ENCODE measurements at places on chromosomes 13 and 19. TPM values are rescaled to one million over a fixed set of nuclear protein-coding genes. Genes with fewer than 3 reads are reported as not detected.

The GNG7 gene
- total RNA-seq: 15.6 TPM

DNA sequence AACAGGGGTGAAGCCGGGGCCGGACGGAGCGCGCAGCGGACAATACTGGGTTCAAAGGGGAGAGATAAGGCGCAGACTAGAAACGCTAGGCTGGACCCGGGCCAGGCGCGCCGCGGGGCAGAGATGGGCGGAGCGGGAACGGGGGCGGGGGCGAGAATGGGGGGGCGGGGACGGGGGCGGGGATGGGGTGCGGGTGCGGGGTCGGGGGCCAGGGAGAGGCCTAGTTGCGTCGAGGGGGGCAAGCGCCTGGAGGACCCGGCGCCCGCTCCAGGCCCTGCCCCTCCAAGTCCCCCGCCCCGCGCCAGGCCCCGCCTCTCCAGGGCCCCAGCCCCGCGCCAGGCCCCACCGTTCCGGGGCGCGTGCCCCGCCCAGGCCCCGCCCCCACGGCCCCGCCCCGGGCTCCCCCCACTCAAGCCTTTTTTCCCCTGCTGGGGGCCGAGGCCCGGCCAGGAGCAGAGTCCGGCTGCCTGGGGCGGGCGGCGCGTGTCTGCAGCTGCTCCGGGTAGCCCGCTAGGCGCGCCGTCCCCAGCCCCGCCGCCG, at the start of gene CERS4:
Gene CERS4, plus strand, starts transcription at position 449 of the 540 bp plus-strand sequence. CDS start 41,707 bp downstream, outside the sequence.
- ATAC-seq: peak; percentile 88
- no peaks in the 10 kb centered on the region for H3K4me1 ChIP-seq
- H3K27ac ChIP-seq: peak within 1 kb of the TSS; percentile 82

- no peak overlapping the region for H3K4me3 ChIP-seq
- H3K27me3 ChIP-seq: no peaks in the 10 kb centered on the region
- peaks cover 83% of the 10 kb centered on the region for H3K4me1 ChIP-seq
- H3K27ac ChIP-seq: peak overlapping the region; percentile 3
- no peaks in the 10 kb centered on the region for H3K36me3 ChIP-seq
These were observed 38.7 kb downstream of the MLLT1 start for GRCh38 chr19:6241056-6241455.

The STXBP2 gene
- 11.8 TPM for total RNA-seq

The PALM gene
- 65.5 TPM for total RNA-seq

- H3K27ac ChIP-seq: peak overlapping the region; percentile 88
- peaks cover 40% of the 10 kb centered on the region for H3K4me1 ChIP-seq
- no peak for ATAC-seq
- H3K27me3 ChIP-seq: no peaks in the 10 kb centered on the region
- no peaks in the 10 kb centered on the region for H3K36me3 ChIP-seq
These were observed 1.5 kb downstream of the N4BP2L1 start for GRCh38 chr13:32426191-32426989.

GRCh38 chr13:91017031-91017668, 330.3 kb upstream of the MIR17HG start:
- no peaks in the 10 kb centered on the region for H3K4me1 ChIP-seq
- H3K27ac ChIP-seq: no peak overlapping the region
- H3K27me3 ChIP-seq: peaks cover 4% of the 10 kb centered on the region
- no peak for ATAC-seq
- no peak overlapping the region for H3K4me3 ChIP-seq

- ATAC-seq: no peak
- no peaks in the 10 kb centered on the region for H3K36me3 ChIP-seq
- no peak overlapping the region for H3K4me3 ChIP-seq
- H3K4me1 ChIP-seq: peaks cover 49% of the 10 kb centered on the region
- no peaks in the 10 kb centered on the region for H3K27me3 ChIP-seq
These were observed 37.6 kb downstream of the POLR1D start for GRCh38 chr13:27659145-27659865.

The NLRP4 gene
- total RNA-seq: not detected

- peak; percentile 25 for ATAC-seq
- no peaks in the 10 kb centered on the region for H3K36me3 ChIP-seq
- H3K4me3 ChIP-seq: no peak overlapping the region
- H3K27ac ChIP-seq: no peak overlapping the region
These were observed 15.1 kb upstream of the EMP3 start for GRCh38 chr19:48310227-48310626.

The FARSA gene
- 32.7 TPM for total RNA-seq

The FAM174C gene
- total RNA-seq: 14.2 TPM

- H3K4me1 ChIP-seq: peaks cover 23% of the 10 kb centered on the region
- H3K27ac ChIP-seq: no peak overlapping the region
- peaks cover 43% of the 10 kb centered on the region for H3K36me3 ChIP-seq
- ATAC-seq: no peak
- H3K27me3 ChIP-seq: no peaks in the 10 kb centered on the region
These were observed 2.8 kb upstream of the HNRNPM start for GRCh38 chr19:8441725-8442544.

GRCh38 chr19:58356766-58357480, 3.6 kb upstream of the A1BG start:
- no peak for ATAC-seq
- H3K27ac ChIP-seq: no peak overlapping the region
- H3K4me3 ChIP-seq: peak overlapping the region; percentile 38

DNA sequence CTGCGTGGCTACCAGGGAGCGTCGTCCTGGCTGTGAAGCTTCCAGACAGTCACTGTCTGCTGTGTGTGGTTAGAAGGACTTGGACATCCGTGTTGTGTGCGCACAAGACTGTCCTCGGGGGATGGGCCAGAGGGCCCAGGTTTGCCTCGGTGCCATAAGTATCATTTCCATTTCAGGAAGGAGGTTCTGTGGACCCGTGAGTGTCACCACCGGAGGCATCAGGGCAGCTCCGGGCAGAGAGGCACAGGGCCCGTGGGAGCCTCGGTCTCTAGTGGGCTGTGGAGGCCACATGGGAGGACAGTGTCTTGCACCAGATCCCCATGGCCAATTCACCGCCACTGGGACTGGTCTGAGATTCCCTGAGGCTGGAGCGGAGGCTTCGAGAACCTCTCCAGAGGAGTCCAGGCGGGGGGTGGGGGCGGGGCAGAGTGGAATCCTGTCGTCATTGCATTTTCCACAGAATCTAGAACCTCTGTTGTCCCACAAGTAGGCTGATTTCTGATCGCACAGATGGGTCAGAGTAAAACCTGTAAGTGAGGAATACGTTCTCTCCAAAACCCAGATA, 6.0 kb downstream of the ZNF57 start:
- no peak for ATAC-seq
- H3K4me1 ChIP-seq: peaks cover 9% of the 10 kb centered on the region
- H3K27me3 ChIP-seq: no peaks in the 10 kb centered on the region
- H3K36me3 ChIP-seq: no peaks in the 10 kb centered on the region
- H3K4me3 ChIP-seq: no peak overlapping the region
- H3K27ac ChIP-seq: no peak overlapping the region

DNA sequence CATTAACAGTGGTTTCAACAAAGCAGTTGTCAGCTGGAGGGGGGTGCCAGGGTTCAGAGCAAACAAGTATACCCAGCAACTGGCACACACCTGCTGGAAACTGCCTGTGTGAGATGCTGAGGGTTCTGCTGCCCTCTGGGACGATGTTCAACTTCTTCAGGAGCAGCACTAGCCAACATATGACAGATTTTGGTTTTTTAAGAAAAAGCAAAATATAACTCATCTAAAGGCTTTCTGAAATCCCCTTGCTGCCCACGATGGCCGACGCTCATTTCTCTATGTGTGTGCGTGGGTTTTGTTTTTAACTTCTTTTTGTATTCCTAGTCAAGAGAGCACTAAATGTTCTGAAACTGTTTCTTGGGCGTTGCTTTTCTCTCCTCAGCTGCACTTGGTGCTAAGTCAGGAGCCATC, 79.9 kb downstream of the MRPL57 start:
- no peak for ATAC-seq
- peaks cover 10% of the 10 kb centered on the region for H3K27me3 ChIP-seq
- H3K4me1 ChIP-seq: no peaks in the 10 kb centered on the region
- no peaks in the 10 kb centered on the region for H3K36me3 ChIP-seq
- H3K27ac ChIP-seq: no peak overlapping the region
- H3K4me3 ChIP-seq: no peak overlapping the region

DNA sequence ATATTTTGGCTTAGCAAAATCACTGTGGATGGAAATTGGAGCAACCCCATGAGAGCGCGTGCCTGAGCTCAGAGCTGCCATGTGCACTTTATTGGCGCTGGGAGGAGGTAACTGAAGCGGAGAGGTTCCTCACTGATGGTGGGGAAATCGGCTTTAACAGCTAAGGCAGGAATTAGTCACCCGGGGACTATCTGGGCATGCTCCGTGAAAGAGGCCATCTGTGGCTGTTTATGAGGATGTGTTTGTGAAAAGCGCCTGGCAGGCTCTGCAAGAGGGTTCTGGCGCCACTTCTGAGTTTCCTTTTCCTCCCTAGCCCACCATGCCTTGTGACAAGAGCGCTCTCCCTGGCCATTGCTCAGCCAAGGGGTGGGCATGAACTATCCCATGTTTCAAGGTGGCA, 815.6 kb downstream of the UQCRFS1 start:
- no peak overlapping the region for H3K27ac ChIP-seq
- H3K4me3 ChIP-seq: no peak overlapping the region
- peaks cover 35% of the 10 kb centered on the region for H3K27me3 ChIP-seq
- no peak for ATAC-seq

The MAMSTR gene
- 0.25 TPM for total RNA-seq

The ZNF134 gene
- total RNA-seq: 26.1 TPM

GRCh38 chr13:110306960-110307766, at the start of the genes COL4A1 and COL4A2:
Gene COL4A1, minus strand, starts transcription at chr13:110307157. Its CDS starts 130 bp downstream, at chr13:110307027.
Gene COL4A2, plus strand, starts transcription at chr13:110307284. Its CDS starts 620 bp downstream, at chr13:110307904.
- ATAC-seq: peak; percentile 87
- peak within 1 kb of the TSS; percentile 99 for H3K27ac ChIP-seq
- H3K27me3 ChIP-seq: no peaks in the 10 kb centered on the region
- peaks cover 66% of the 10 kb centered on the region for H3K4me1 ChIP-seq
- no peaks in the 10 kb centered on the region for H3K36me3 ChIP-seq

The RGL3 gene
- 0.81 TPM for total RNA-seq

- peak overlapping the region; percentile 43 for H3K4me3 ChIP-seq
- no peak for ATAC-seq
- H3K4me1 ChIP-seq: no peaks in the 10 kb centered on the region
- H3K36me3 ChIP-seq: no peaks in the 10 kb centered on the region
- H3K27me3 ChIP-seq: no peaks in the 10 kb centered on the region
- peak overlapping the region; percentile 51 for H3K27ac ChIP-seq
These were observed 64.6 kb upstream of the RAP2A start for GRCh38 chr13:97369261-97369893.

- no peaks in the 10 kb centered on the region for H3K27me3 ChIP-seq
- no peak overlapping the region for H3K4me3 ChIP-seq
- no peak overlapping the region for H3K27ac ChIP-seq
- no peaks in the 10 kb centered on the region for H3K36me3 ChIP-seq
- no peak for ATAC-seq
These were observed 139.6 kb downstream of the RFC3 start for GRCh38 chr13:33957497-33957905.

The CDC37 gene
- 177 TPM for total RNA-seq

The CLC gene
- total RNA-seq: not detected

GRCh38 chr19:11418549-11419506, at the start of gene RGL3:
Gene RGL3, minus strand, starts transcription at chr19:11419314. Its CDS starts 36 bp downstream, at chr19:11419278.
- peak within 1 kb of the TSS; percentile 5 for H3K4me3 ChIP-seq
- H3K36me3 ChIP-seq: no peaks in the 10 kb centered on the region
- peaks cover 31% of the 10 kb centered on the region for H3K4me1 ChIP-seq
- H3K27ac ChIP-seq: no peak within 1 kb of the TSS

The TMPRSS9 gene
- total RNA-seq: not detected

The SULT2B1 gene
- 3.9 TPM for total RNA-seq

The TMEM86B gene
- 1.7 TPM for total RNA-seq

- ATAC-seq: no peak
- no peaks in the 10 kb centered on the region for H3K36me3 ChIP-seq
- H3K4me3 ChIP-seq: no peak overlapping the region
- H3K27me3 ChIP-seq: peaks cover 67% of the 10 kb centered on the region
- H3K4me1 ChIP-seq: no peaks in the 10 kb centered on the region
These were observed 17.4 kb downstream of the KLK2 start for GRCh38 chr19:50890422-50891252.

DNA sequence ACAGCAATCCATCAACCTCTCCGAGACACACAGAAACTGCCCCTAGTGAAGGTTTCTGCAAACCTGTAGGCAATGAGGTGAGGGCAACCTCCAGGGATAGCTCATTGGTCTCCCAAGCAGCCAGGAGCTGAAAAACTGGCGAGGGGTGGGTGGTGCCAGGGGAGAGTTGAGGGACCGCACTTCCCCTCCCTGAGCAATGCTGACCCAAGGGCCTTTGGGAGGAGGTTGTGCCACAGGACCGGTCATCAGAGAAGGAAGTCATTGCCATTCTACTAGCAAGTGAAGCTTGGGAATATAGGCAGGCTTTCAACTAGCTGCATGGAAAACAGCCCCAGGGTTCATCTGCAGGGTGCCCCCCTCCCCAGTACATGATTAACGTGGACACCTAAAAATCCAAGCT, 23.1 kb upstream of the MED4 start:
- no peak overlapping the region for H3K27ac ChIP-seq
- no peaks in the 10 kb centered on the region for H3K36me3 ChIP-seq
- no peak overlapping the region for H3K4me3 ChIP-seq
- no peaks in the 10 kb centered on the region for H3K4me1 ChIP-seq
- H3K27me3 ChIP-seq: no peaks in the 10 kb centered on the region

The SLC7A9 gene
- total RNA-seq: not detected

DNA sequence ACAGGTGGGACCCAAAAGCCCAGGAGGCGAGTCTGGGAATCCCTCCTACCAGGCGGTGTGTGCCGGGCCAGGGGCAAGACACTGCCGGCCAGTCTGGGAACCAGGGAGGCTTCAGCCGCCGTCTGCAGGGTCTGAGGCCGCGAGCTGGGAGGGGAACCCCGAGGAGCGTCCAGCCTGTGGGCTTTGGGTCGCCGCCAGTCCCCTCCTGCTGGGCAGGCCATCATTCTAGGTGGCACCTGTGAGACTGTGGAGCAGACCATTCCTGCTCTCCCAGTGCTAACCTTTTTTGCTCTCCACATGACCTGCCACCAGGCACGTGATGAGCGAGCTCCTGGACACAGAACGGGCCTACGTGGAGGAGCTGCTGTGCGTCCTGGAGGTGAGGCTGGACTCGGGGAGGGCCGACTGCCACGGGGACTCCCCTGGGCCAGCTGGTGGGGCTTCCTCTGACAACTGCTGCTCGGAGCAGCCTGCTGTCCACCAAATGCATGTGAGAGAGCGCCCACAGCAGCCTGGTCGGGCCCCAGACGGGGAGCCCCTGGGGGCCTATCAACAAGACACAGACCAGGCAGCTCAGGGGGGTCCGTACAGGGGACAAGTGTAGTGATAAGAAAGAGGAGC, 24.6 kb upstream of the F7 start:
- H3K4me1 ChIP-seq: no peaks in the 10 kb centered on the region
- H3K27me3 ChIP-seq: peaks cover 11% of the 10 kb centered on the region
- no peaks in the 10 kb centered on the region for H3K36me3 ChIP-seq
- H3K4me3 ChIP-seq: no peak overlapping the region
- H3K27ac ChIP-seq: no peak overlapping the region
- no peak for ATAC-seq

Data from gastroesophageal sphincter (tissue), 4 donors.